Choroid plexus epithelial cell (primary cell): ENCODE measurements at places on chromosomes 1 and 21.
A peak's percentile ranks its signal among the peaks of the same experiment; 100 is the strongest.

- DNase-seq: no peak
Observed at GRCh38 chr1:94982398-94982797, 55.5 kb upstream of the CNN3 start.

- DNase-seq: no peak
Observed at GRCh38 chr1:230279583-230279945, 146.6 kb downstream of the PGBD5 start.

GRCh38 chr21:39388811-39389155 lies 39.9 kb upstream of the HMGN1 start:
- DNase-seq: no peak

GRCh38 chr1:223700942-223701637 lies 11.2 kb upstream of the CAPN2 start:
- peak; percentile 97 for DNase-seq

- DNase-seq: no peak
Observed at GRCh38 chr1:53586765-53587164, 127.6 kb downstream of the DMRTB1 start.

GRCh38 chr1:198927129-198927528 lies 288.3 kb downstream of the PTPRC start:
- DNase-seq: no peak

- DNase-seq: peak; percentile 86
Observed at GRCh38 chr1:76955652-76956051, 88.4 kb downstream of the ST6GALNAC5 start.

DNA sequence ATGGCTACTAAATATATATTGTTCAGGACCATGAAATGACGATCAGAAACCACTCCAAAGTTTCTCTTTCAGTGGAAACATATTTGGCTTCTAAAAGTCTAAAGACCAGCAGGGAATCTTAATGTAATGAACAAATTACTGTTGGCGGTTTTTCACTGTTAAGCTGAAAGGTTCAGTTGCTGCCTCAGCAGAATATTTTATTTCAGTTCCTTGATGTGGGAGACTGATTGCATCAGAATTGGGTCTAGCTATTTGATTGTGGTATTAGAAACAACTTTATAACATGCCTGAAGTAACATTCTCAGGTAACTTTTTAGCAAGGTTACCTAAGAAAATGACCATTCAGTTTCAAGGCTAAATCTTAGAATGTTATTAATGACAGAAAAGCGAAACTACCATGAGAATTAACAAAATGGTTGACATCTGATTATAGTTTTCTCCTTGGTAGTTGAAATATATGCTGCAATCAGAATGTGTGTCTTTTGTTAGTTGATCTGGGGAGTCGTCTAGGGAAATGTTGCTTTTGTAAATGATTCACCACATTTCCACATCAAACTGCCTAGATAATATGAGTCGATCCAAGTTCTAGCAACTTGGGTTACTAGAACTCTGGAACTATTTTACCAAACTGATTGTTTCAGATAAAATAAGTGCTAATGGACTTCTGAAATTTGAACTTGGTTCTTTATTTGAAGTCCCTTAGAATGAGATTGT lies 200.4 kb downstream of the HMCN1 start:
- DNase-seq: peak; percentile 72

- DNase-seq: no peak
Observed at GRCh38 chr1:6491966-6492365, 499 bp upstream of the PLEKHG5 start.

GRCh38 chr1:50522691-50523342 lies 99.6 kb upstream of the DMRTA2 start:
- DNase-seq: no peak

GRCh38 chr1:41340655-41341364 lies 20.4 kb upstream of the FOXO6 start:
- DNase-seq: no peak

- DNase-seq: no peak
Observed at GRCh38 chr1:173241528-173242347, 34.6 kb upstream of the TNFSF4 start.

- DNase-seq: no peak
Observed at GRCh38 chr1:19121192-19121591, 88.9 kb downstream of the UBR4 start.

GRCh38 chr1:39167632-39168209 lies 36.8 kb upstream of the MACF1 start:
- DNase-seq: peak; percentile 91

DNA sequence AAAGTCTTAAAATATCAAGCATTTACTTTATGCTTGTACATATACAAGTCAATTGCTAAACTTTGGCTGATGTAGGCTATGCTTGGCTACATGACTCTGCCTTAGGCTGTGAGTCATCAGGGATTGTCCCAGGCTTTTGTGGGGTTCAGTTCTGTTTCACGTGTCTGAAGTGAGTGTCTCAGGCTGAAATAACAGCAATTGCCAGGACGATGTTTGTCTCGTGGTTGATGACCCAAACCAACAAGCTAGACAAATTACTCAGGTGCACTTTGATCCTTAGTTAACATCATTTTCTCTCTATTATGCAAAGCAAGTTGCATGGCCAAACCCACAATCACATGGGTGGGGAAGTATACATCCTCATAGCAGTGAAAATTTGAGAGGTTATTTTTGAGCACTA lies 410.1 kb downstream of the BRINP3 start:
- DNase-seq: peak; percentile 74

GRCh38 chr1:101781201-101781831 lies 215.4 kb downstream of the OLFM3 start:
- DNase-seq: peak; percentile 5

- no peak for DNase-seq
Observed at GRCh38 chr21:29385934-29386520, 87.3 kb downstream of the BACH1 start.

- DNase-seq: no peak
Observed at GRCh38 chr1:152039461-152039860, 2.7 kb upstream of the S100A11 start.

DNA sequence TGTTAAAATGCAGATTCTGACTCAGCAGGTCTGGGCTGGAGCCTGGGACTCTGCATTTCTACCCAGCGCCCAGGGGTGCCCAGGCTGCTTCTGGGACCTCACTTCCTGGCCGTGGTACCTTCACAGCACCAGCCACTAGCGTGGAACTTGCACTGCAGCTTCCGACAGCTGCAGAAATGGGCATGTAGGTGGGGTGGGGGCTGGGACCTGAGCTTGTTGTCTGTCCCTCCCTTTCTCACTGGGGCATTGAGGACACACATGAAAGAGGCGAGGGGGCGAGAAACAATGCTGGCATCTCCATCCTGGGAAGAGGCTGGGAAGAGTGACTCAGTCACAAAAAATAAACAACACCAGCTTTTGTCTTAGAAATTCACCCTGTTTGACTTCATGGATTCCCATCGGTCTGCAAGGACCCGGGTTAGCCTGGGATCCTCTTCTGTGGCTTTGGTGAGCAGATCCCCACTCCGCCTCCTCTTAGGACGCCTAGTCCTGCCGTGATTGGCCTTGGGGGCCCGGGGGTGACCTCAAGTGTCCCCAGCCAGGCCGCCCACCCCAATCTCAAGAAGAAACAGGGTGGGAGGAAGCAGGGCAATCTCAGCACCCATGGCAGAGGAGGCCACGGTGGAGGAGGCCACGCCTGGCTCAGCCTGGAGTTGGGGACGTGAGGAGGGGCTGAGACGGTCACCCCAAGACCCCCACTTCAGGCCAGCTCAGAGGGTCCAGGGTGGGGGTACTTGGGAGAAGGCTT lies 29.9 kb upstream of the POFUT2 start:
- DNase-seq: peak; percentile 53

DNA sequence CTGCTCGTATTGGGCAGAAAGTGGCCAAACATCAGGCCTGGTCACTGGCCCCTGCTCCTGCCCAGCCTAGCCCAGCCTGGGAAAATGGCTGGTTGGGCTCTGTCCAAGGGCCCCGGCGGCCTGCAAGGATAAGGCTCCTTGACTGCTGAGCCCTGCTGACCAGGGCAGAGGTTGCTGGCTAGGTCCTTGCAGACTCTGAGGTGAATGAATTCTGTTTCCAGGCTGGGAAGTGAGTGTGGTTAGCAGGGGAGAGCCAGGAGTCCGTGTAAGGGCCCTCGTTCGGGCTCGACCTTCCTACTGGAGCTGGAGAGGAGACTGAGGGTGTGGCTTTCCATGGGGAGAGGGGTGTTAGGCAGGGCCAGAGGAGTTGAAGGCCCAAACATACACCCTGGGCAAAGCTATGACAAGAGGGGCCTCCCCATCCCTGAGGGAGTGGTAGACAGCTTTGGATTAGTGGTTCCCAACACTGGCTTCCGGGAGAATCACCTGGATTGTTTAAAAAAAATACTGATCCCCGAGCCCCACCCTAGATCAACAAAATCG lies 20.6 kb downstream of the CSF1 start:
- DNase-seq: peak; percentile 87

DNA sequence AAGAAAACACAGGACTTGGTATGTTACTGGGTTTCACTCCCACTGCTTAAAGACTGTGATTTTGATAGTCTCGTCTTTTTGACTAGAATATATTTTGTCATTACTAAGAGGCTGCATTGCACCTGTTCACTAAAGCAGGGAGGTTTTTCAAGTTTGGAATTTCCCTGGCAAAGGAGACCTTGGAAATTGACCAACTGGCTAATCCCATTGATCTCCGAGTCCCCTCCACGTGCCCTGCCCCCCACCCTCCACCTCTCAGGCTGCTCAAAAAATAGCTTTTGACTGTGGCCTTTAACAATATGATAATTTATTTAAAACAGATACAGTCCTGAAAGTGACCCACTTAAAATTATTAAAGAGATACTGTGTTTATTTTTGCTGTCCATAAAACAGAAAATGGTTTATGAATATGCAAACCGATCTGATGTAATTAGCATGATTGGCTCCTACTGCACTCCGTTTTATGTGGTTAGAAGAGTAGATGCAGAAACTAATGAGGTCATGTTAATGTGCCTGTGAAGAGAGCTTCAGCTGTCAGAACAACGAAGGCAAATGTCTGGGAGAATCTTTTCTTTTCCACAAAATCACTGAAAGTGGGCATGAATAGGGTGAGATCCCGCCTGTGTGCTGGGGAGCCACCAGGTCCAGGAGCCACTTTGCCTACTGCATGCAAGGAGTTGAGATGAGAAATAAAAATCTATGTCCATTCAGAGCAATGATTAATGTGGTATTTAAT lies 361.5 kb downstream of the RRAGC start:
- DNase-seq: no peak

DNA sequence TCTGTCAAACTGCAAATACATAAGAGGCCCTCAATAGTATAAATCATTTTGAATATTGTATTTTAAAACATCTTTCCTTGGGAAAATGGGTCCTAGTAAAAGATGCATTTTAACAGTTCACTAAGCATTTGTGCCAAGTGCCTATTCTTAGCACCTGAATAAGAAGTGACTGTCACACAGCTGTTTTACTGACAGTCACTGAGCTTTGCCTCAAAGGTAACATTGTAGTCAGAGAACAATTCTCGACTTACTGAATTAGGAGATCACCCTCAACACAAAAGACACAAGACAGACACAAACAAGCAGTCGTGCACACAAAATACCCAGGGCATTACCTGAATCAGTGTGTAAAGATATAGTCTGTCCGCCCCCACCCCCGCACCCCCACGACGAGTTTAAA lies 408 bp downstream of the ESRRG start:
- no peak for DNase-seq

- peak; percentile 71 for DNase-seq
Observed at GRCh38 chr21:16418226-16418625, 688.4 kb downstream of the USP25 start.

GRCh38 chr1:147208619-147209018 lies 16.5 kb downstream of the FMO5 start:
- no peak for DNase-seq

- no peak for DNase-seq
Observed at GRCh38 chr1:181531951-181532600, 48.8 kb downstream of the CACNA1E start.

DNA sequence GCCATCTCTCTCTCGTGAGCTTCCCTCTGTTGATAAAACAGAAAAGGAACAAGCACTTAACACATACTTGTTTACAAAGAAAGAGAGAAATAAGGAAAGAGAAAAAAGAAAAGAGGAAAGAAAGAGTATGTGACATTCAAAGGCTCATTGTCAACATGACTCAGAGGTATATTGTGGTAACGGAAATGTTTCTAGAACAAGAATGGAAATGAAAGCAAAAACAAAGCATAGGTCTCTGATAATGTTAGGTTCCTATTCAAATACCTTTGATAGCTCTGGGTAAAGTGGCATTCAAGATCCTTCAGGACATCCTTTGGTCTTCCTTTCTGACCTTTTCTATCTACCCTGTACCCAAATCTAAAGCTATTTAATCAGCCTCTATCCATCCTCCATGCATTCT lies 67.4 kb upstream of the DMRTA2 start:
- no peak for DNase-seq

DNA sequence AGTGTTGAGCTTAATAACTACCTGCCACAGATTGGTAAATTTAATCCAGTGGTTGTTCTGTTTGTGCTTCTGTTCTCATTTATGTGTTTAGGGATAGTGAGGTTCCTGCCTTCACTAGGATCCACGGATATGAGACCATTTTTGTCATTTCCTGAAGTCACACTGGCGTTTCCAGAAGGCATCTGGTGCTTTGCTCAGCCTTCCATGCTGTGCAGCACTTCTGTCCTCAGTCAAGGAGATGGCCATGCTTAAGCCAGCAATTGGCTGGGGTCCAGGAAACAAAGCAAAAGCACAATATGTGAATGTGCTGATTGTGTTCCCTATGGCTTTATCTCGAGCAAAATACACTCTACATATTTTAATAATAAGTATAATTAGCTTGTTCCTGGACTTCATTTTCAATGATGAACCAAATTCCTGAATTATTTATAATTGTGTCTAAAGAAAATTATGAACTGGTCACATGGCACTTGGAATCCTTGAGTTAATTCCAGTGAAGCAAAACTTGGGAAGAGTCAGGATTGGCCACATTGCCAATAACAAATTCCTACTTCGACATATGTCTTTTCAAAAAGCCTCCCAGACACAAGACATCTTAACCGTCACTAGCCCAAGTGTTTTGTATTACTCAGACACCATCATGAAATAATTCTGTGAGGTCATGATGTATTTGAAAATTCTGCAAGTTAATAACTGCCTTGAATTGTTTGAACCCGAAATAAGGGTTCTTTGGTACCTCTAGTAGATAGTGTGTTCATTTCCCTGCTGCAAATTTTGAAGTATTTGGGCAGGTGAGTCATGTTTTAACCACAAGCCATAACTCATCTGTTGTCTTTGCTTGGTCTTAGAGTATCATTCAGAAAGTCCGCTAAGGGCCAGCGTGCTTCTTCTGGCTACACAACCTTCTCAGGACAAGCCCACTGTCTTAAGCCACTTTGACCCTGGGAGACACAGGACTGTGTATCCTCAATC lies 412.4 kb downstream of the DISC1 start:
- peak; percentile 33 for DNase-seq

GRCh38 chr1:175481126-175482070 lies 262.0 kb downstream of the TNR start:
- peak; percentile 48 for DNase-seq

GRCh38 chr1:84424513-84425149 lies 26.3 kb downstream of the DNASE2B start:
- no peak for DNase-seq

- peak; percentile 82 for DNase-seq
Observed at GRCh38 chr1:10646347-10646861, 150.0 kb downstream of the CASZ1 start.

DNA sequence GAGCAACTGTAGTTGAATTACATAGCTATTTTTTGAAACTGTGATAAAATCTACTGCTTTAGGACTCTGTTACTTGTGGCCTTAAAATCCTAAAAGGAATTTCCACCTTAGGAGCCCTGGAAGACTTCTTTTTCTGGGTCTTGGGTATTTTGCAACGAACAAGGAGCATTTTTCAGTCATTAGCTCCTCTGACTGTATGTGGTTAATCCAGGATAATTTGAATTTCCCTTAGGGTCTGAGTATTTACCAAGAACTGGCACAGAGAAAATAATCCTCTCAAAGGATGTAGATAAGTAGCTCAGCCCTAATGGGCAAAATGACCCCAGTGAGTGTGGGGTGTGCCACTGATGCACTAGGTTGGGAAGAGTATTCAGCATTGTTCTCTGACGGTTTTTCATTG lies 170.4 kb downstream of the VAV3 start:
- DNase-seq: no peak
